ENCODE measurements at places on chromosomes 5 and 9. TPM values are rescaled to one million over a fixed set of nuclear protein-coding genes. Genes with fewer than 3 reads are reported as not detected.

The PLPP7 gene
- 2.0 TPM for polyA plus RNA-seq

The FOXD4L3 gene
- not detected for polyA plus RNA-seq

The PROB1 gene
- polyA plus RNA-seq: 2.0 TPM

The MEGF9 gene
- polyA plus RNA-seq: 5.6 TPM

The PFN3 gene
- polyA plus RNA-seq: not detected

DNA sequence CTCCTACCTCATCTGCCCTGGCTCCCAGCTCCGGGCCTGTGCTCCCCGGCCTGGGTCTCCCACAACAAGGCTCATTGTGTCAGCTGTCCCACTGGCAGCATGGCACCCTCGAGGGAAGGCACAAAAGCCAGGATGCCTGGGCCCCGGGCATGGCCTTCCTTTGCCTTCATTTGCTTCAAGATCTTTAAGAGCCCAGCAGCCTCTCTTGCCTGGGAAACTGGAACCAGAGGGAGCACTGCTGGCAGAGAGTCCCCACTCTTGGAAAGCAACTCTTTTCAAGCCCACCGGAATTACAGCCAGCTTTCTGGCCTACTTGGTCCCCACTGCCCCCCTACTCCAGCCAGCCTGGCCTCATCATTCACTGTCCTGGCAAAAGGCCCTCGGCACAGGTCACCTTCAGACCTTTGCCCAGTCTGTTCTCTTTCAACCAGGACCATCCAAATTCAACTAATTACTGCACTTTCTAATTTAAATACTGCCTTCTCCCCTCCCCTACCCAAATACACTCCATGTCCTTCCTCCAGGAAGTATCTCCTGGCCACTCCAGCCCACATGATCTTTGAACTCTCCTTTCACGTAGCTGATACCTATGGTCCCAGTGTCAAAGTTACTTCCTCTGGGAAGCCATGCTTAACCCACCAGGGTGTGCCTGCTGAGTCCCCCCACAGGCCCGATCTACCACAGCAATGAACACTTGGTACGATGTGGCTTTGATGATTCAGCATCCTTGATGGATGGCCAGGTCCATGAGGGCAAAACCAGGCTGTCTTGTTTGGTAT is 8.9 kb downstream of the ZER1 start:
- no peak for DNase-seq

DNA sequence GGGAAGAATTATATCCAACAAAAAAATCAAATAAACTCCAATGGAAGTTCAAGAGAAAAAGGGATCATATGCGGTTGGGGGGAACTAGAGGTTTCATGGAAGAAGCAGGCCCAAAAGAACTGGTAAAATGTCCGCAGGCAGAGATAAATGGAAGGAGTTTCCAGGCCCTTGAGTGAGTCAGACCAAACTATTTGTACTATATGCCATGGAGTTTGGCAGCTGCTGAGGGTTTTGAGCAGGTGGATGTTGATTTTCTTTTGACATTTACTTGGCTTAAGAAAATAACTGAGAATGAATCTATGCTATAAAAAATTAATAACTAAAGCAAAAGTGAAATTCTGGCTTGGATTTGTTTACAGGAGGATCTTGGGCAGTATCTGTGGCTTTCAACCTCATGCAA is 33.7 kb downstream of the MINAR2 start:
- no peak for DNase-seq

DNA sequence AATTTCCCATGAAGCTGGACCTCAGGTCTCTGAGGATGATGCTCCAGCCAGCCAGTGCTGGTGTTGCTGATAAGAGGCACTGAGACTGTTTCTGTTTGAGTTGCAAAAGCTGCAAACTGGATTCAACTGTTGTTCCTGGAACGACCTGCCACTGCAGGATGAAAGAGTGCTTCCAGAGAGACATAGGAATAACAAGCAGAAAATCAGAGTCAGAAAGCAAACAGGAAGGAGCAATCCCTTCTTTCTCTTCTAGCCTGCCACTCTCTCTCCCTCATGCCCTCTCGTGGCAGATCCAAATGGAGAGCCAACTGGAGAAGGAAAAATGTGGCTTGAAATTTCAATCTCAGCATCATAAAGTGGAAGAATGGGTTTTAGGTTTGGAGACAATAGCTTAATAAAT is 110.4 kb downstream of the STARD4 start:
- no peak for DNase-seq

GRCh38 chr9:87885484-87886189 is 3.0 kb downstream of the SPATA31E1 start:
- DNase-seq: no peak

All from naive B cell (primary cell).